GM23248 (cell line): ENCODE measurements at places on chromosomes 4 and X. TPM values are rescaled to one million over a fixed set of nuclear protein-coding genes. Genes with fewer than 3 reads are reported as not detected.
A peak's percentile ranks its signal among the peaks of the same experiment; 100 is the strongest.

The XAGE1A gene
- not detected in 2 replicates for polyA plus RNA-seq

DNA sequence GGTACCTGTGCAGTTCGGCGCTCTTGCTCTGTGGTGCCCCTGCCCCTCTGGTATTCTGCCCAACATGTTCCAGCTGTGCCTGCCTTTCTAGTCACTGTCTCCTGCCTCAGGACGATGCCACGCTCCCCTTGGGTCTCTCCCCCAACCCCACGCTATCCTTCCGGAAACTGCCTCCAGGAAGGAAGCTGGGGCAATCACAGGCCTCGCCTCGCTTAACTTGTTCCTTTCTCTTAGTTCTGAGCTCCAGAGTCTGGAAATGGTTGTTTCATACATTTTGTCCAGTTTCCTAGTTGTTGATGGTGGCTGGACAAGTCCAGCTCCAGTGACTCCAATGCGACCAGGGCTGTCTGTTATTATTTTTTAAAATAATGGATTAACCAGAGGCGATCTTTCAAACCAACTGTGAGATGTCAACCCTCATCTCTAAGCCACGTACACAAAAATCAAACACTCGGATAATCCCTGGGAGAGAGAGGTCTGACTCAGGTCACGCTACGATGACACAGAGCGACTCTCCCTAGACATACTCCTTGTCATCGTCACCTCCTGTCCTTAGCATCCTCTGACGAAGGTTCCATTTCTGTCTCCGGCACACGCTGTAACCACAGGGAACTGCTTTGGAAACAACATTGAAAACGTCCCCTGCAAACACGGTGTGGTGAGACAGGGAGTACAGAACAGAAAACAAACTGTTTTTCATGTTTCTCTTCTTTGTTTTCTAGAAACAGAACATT lies 62.5 kb downstream of the ABLIM2 start:
- no peak for DNase-seq

GRCh38 chr4:45358573-45359506 lies 632.5 kb upstream of the GNPDA2 start:
- no peak for DNase-seq

DNA sequence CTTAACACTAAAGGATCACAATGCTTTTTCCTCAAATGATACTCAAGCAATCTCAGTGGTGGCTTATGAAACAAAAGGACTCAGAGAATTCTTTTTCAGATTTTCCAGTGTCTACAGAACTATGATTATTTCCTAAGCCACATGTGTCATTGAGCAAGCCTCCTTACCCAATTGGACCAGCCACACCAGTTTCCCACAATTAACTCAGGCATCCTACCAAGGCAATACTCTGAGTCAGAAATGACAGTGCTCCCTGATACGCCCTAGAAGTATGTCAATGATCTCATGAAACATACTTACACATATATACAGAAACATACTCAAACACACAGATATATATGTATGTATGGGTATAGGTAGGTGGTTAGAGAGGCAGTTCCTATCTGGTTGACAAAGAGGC lies 4.8 kb downstream of the ADAMTS3 start:
- DNase-seq = peak; percentile 90
